ENCODE measurements at places on chromosomes 12 and 14.

DNA sequence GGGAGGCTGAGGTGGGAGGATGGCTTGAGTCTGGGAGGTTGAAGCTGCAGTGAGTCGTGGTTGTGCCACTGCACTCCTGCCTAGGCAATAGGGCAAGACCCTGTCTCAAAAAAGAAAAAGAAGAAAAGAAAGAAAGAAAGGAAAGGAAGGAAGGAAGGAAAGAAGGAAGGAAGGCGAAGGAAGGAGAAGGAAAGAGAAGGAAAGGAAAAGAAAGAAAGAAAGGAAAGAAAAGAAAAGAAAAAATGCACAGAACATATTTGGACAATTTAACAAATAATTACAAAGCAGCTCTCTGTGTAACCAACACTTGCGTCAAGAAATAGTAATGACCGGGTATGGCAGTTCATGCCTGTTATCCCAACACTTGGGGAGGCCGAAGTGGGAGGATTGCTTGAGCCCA, 35.8 kb upstream of the PTGR2 start:
- no peak for DNase-seq

- DNase-seq: no peak
These were observed 324.3 kb downstream of the CACNA1C start for GRCh38 chr12:2376908-2377657.

- DNase-seq: no peak
These were observed 131.5 kb upstream of the BCL2L14 start for GRCh38 chr12:11939223-11939622.

DNA sequence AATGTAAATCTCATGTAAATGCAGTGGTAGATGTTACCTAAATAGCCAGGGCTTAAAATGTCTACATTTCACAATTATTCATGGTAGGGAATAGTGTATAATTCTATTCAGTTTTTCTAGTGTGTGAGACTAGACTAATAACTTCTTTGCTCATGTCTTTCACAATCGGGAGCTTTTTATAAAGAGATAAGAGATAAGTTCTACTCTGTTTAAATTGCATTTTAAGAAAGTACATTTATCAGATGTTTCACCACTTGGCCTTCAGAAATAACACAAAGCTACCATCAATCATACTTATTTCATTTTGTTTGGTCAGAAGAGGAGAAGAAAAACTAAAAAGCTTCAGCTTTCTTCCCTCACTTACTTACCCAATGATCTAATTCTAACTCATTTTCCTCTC, 725.5 kb upstream of the FLRT2 start:
- DNase-seq: no peak

DNA sequence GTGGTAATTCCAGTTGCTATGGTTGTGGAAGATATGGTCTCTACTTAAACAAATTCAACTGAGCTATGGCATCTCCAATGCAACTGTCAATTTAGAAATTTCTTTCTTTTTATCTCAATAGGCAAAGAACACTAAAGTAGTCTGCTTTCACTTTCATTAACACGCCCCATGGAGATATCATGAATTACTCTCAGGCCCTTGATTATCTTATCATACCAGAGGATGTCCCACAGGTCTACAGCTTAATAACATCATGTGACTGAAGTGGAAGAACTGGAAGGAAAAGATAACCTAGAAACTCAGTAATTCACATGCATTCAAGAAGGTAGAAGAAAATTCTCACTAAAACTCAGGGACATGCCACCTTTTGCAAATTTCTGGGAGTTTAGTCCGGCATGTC, 114.3 kb downstream of the FLRT2 start:
- no peak for DNase-seq

GRCh38 chr12:57239587-57240065, 10.1 kb downstream of the SHMT2 start:
- DNase-seq: no peak

DNA sequence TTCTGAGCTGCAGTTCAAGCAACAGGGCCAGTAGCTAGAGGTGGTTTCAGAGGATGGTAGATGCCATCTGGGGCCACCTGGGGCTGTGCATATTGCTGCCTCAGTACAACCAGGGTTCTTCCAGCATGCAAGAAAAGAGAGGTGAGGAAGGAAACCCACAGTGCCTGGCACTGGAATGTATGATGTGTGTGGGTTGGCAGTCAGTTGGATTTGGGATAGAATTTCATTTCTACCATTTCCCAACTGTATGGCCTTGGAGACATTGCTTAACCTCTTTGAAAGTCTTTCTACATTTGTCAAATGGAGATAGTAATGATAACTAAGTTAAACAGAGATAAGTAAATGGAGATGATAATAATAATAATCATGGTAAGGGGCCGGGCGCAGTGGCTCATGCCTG, 10.2 kb upstream of the LRRC10 start:
- no peak for DNase-seq

DNA sequence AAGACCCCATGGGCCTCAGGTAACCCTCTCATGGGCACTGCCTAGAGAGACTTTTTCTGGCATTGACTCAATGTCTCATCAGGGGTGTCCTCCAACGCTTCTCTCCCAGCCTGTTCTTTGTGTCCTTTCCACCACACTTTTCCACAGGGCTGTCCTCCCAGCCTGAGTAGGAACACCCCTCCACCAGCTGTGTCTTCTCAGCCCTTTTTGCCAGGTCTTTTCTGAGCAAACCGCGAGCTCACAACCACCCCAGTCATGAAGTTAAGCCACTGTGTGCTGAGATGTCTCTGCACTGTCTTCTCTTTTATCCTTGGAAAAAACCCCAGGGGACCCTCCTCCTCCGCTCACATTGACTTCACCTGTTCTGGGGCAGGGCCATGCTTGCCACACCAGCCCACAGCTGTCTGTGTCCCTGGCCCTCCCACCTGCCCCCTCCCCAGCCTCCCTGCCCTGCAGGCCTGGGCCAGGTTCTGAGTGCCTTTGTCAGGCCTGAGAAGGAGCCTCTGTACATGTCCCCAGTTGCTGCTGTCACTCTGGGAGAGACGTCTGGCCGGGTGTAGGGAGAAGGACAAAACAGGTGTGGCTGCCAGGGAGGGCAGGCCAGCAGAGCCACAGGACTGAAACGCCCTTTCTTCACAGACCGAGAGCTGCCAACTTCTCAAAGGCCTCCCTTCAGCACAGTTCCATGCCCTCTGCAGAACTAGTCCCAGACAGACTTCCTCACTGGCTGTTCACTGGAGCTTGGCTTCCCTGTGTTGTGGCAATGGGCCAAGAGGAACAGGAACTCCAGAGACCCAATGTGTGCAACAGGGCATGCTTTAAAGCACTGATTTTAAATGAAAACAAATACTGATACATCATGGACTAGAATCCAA, 50.5 kb upstream of the PNMA1 start:
- no peak for DNase-seq

DNA sequence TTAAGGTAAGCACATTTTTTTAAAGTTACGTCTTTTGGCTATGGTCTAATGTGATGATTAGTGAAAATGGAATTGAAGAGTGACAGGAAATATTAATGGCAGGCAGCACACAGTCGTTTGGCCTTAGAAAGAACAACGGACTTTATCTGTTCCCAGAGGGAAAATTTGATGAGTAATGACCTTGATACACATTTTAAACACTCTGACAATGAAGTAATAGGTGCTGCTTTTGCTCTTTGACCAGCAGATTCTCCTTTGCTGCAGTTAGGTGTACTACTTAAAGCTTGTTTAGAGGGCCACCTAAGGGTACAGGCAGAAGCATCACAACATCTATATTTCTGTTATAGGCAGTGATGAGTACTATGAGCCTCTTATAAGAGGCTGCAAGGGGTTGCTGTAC, 27.1 kb upstream of the RNU6-8 start:
- DNase-seq: no peak

- DNase-seq: no peak
These were observed 65.2 kb downstream of the ACSS3 start for GRCh38 chr12:81143057-81143456.

DNA sequence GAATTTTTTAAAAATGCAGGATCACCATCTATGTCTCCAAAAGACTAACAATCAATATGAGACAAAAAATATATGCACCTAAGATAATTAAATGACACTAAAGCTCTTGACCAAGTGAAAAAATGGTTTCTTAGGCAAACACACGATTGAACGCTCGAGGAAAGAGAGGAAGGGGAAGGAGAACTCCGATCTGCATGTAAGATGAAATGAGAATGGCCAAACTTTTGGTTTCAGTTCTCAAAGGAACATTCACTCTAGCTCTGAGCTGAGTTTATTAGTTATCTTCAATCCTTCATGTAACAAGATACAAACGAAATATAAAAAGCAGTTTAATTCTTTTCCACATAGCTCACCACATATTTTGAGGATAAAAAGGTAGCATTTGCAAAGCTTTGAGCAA, 2.8 kb downstream of the DYRK4 start:
- DNase-seq: no peak

GRCh38 chr12:45170456-45171042, 45.3 kb upstream of the ANO6 start:
- peak; percentile 57 for DNase-seq

- no peak for DNase-seq
These were observed 1646.2 kb upstream of the FLRT2 start for GRCh38 chr14:83883732-83884131.

- no peak for DNase-seq
These were observed 19.0 kb upstream of the FOXN3 start for GRCh38 chr14:89435892-89436656.

GRCh38 chr14:64698903-64699302, 5.3 kb upstream of the PLEKHG3 start:
- no peak for DNase-seq

DNA sequence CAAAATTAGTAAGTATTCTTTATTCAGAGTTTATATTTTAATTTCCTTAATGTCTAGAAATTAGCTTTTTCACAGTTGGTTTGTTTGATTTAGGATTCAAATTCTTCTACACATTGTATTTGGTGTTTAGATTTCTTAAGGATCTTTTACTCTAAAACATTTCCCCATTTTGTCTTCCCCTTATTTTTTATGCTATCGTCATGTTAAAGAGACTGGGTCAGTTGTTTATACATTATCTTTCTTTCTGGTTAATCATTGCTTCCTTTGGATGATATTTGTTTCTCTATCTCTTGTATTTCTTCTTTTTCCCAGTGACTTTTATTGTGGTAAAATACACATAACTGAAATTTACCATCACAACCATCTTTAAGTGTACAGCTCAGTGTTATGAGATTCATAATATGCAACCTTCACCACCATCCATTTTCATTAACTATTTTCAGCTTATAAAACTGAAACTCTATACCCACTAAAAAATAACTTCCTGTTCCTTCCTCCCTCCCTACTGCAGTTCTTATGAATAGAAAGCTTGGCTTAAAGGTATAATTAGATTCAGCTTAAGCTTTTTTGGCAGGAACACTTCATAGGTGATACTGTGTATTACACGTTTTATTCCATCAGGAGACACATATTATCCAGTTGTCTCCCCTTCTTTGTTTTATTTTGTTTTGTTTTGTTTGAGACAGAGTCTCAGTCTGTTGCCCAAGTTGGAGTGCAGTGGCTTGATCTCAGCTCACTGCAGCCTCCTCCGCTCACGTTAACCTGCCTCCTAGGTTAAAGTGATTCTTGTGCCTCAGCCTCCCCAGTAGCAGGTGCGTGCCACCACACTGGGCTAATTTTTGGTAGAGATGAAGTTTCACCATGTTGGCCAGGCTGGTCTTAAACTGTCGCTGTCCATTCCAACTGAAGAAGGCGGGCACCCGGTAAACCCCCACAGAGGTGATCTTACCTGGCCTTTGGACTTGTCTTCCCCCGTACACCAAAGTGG, 45.0 kb downstream of the NOPCHAP1 start:
- no peak for DNase-seq

GRCh38 chr12:118098911-118099671, 4.7 kb downstream of the VSIG10 start:
- DNase-seq: no peak

All from smooth muscle cell of the brain vasculature (primary cell).